ENCODE measurements at places on chromosomes 4 and X.

DNA sequence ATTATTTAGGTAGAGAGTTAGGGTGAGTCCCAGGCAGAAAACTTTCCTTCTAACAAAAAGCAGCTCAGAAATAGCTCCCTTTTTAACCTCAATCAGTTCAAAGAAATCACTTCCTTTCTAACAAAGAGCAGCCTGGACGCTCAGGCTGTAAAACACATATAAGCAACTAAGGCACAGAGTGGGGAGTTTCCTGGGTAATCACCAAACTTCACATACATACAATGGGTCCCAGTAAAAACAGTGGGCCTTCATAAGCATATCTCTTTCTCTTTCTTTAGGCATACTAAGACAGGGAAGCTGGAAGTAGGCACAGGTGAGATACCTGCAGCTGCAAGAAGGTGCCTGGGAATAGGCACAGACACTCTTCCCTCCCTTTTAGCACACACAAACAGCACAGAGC, 4.9 kb upstream of the NAF1 start:
- DNase-seq, result no peak

GRCh38 chrX:137353404-137353803, 212.5 kb upstream of the ZIC3 start:
- DNase-seq, result no peak

GRCh38 chrX:123884809-123885408, 25.1 kb downstream of the XIAP start:
- DNase-seq, result no peak

DNA sequence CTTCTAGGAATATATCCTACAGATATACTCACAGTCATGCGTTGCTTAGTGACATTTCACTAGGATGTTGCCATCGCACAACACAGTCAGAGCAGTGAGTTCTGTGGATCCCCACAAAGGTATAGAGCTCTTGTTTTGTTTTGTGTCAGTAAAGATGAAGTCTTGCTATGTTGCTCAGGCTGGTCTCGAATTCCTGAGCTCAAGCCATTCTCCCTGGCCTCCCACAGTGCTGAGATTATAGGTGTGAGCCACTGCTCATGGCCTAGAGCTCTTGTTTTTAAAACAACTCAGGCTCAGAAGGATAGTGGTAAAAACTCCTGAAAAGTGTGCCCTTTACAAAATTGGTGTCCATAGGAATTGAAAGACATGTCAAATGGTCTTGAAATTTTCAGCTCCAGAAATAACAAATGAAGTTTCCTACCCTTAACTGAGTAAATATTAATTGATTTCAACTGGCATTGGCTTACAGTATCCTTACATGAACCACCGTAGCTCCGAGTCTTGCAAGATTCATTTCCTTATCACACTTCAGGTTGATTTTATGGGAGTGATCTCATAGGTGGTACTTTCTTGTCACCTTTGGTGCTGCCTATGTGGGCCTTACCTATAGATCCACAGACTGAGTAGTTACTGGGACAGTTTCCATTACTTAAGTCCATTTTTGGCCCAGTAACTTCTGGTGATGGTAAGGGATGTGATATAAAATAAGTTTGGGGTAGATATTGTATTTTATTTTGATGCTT, 3.6 kb downstream of the CWH43 start:
- DNase-seq, result no peak

GRCh38 chrX:143648705-143649104, 12.8 kb upstream of the SLITRK4 start:
- DNase-seq, result no peak

DNA sequence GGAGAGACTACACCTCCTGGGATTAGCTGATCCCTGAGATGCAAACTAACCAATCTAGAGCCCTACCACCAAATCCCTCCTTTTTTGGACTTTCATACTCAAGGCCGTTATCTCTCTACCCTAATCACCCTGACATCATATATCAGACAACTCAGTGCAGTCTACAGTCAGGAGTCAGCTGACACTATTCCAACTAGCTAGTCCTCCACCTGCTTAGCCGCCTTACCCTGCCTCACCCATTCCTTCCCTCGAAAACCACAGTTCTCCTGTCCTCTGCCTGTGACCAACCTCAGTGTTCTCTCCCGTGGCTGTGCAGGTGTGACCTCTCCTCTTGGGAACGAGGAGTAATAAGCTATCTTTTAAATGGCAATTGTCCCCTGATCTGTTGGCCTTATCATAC, 1.8 kb upstream of the PPEF2 start:
- DNase-seq, result no peak

DNA sequence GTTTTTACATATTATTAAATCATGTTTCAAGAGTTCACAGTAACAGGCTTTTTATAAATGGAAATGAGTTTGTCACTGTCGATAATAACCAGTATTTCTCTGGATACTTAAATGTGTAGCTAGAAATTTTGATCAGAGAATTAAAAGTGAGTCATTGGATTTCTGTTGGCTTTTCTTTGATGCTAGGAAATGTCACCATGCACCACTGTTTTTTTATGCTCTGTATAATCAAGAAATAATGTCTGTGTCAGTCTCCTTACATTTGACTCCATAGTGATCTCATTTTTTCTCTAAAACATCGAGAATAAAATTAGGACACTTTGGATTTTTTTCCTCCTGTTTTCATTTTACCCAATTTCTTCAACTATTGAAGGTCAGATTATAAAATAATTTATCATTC, 234.2 kb downstream of the RAPGEF2 start:
- DNase-seq, result no peak

DNA sequence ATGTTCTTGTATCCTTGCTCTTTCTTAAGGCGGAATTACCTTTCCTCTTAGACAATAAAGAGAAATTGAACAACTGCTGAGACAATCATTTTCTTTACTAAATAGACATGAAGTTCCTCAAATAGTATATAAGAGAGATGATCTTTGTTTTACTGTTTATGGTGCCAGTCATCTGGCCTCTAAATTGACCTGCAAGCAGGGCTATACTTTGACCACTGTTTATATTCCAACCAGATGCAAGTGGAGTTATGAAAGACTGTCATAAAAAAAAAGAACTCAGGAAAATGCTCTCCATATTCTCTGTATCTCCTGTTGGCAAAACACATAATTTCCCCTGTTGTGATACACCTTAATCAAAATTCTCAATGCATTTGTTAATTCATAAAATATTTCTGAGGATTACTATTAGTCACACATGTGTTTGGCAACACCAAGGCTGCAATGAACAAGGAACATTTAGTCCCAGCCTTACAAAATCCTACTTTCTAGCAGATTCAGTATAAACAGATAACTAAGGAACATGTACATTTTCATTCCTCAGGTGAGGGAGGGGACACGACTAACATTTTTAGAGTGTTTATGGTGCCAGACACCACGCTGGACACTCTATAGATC, 562.3 kb downstream of the KCNIP4 start:
- no peak for DNase-seq

GRCh38 chrX:71216485-71216884, 6.5 kb upstream of the GJB1 start:
- DNase-seq, result no peak

DNA sequence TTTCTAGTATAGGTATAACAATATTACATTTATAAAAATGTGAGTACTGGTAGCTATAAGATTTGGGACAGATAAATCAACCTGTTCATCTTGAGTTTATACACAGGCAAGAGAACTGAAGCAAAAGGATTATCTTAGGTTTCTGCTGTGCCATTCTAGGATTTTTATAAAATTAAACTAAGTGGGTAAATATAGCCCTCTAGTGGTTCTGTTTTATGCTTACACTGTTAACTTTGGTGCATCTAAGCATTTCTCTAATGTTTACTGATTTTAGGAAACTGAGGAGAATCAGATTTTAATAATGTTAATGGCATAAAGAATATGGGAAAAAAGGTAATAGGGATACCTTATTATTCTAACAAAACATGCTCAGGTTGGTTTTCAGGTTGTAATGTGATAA, 1.1 kb upstream of the RRH start:
- no peak for DNase-seq

DNA sequence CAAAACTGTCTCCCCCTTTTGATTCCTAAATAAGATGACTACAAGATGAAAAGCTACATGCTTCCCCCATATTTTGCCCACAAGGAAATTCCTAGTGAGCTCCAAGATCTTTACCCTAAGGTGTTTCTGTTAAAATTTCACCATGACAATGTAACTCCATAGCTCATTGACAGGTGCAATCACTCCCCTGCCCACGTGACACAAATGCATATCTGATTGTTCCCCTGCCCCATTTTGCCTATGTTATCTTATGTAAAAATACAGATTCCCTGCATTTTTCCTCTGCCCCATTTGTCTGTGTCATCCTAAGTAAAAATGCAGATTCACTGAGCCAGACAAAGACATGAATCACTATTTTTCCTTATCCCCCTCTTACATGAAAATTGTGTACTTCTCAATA, 66.7 kb downstream of the GPRASP3 start:
- no peak for DNase-seq

DNA sequence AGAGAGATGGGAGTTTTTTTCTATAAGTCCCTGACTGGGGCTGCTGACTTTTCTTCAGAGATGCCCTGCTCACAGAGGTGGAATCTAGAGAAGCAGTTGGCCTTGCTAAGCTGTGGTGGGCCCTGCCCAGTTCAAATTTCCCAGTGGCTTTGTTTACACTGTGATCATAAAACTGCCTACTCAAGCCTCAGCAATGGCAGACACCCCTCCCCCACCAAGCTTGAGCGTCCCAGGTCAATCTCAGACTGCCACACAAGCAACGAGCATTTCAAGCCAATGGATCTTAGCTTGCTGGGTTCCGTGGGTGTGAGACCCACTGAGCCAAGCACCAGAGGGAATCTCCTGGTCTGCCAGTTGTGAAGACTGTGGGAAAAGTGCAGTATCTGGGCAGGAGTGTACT, 199.8 kb upstream of the WDFY3 start:
- DNase-seq, result no peak

GRCh38 chr4:107519053-107519452, 201.0 kb downstream of the PAPSS1 start:
- no peak for DNase-seq

- no peak for DNase-seq
Observed at GRCh38 chr4:70110917-70111316, 43.1 kb upstream of the PRR27 start.

GRCh38 chr4:1193206-1194009, 21.0 kb upstream of the SPON2 start:
- no peak for DNase-seq

DNA sequence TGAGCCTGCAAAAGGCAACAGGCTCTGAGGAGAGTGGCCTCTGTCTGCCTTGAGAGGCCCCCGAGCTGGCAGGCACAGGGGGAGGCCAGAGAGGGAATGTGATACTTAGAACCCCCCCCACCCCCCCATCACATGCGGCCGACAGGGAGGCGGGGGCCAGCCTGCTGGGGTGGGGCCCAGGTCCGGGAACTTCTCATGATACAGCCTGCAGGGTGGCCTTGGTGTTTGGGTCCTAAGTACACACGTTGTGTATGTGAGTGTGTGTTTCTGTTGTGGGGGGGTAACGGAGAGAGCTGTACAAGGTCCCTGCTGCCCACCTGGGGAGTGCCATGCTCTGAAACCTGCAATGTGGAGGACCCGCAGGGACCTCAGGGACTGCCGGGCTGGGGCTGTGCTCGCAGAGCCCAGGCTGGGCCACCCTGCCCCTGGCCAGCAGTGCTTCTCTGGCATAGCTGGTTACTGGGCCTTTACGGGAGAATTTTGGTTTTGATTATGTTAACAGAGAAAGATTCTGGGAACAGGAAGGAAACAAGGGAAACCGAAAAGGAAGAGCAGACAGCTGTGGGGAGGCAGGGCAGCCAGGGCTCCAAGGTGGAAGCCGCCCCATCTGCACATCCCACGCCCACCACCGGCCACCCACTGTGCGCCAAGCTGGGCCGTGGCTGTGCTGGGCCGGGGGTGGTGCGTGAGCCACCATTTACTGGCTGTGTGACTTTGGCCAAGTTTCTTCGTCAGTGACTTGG, 19.9 kb downstream of the SH3BP2 start:
- DNase-seq, result no peak

Measured in activated T-cell treated with anti-CD3 and anti-CD28 coated beads for 48 hours (primary cell).